ENCODE measurements at places on chromosomes 5 and 9.

DNA sequence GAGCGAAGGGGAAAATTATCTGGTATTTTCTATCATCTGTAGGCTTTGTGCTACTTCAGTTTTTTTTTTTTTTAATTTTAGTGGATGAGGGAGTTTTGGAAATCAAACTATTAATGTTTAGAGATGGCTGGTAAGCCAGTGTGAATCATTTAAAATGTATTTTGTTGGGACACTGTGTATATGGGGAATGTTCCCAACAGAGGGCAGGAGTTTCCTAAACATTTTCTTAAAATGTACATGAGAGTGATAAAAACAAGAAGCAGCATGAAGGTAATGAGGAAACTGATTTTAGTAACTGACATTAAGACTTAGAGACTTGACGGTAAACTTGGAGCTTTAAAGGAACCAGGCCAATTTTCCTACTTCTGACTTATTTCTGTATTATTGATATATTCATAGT is 68.2 kb upstream of the ITGA2 start:
- no peak for DNase-seq

DNA sequence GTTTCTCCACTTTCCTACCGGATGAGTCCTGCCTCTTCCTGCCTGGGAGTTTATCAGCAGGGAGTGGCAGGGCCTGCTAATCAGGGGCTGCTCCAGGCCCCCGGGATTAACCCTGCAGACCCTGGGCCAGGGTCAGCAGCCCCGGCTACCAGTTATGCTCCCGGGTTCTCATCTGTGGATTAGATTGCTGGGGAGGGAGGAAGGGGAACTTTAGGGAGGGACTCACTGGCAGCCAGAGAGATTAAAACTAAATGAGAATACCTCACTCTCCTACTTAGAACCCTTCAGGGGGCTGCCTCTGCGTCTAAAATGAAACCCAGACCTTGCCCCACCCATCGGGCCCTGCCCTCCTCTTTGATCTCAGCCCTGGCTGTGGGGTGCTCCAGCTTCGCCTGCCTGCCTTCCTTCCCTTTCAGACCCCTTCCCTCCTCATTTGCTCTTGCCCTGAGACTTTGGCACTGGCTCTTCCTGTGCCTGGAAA is 130.5 kb upstream of the HAND1 start:
- DNase-seq: no peak

- no peak for DNase-seq
These were observed 93.8 kb downstream of the ZNF354C start for GRCh38 chr5:179153921-179154345.

DNA sequence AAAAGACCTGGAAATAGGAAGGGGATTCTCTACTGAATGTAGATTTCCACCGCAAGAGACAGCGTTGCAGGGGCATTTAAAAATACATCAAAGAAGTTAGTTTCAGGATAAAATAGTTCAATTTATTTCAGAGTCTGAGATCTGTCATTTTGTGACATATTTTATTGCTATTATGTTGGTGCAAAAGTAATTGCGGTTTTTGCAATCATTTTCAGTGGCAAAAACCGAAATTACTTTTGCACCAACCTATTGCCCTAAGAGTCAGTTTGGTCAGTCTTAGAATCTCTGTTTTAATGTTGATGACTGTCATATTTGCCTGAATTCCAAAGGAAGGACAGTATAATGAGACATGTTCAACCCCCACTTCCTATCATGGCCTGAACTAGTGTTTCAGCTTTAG is 219.5 kb upstream of the CDH10 start:
- no peak for DNase-seq

GRCh38 chr5:27475063-27475462 is 436.7 kb upstream of the CDH9 start:
- no peak for DNase-seq

DNA sequence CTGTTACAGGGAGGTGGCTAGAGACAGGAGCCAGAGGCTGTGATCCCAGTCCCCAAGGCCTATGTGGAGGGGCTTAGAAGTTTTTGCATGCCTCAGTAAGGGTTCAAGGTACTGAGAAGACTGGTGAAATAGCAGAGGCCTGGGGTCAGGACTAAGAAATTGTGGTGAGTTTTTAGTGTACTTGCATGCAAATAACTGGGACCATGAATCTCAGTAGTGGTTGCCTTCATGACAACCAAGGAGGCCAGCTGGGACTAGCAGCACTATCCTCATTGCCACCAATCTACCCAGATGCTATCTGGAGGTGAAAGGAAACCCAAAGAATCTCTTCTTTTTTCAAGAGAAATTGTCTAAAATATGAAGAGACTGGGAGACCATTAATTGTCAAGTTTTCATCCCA is 395.1 kb downstream of the CETN3 start:
- no peak for DNase-seq

GRCh38 chr5:56154732-56155484 is 78.2 kb downstream of the ANKRD55 start:
- peak; percentile 6 for DNase-seq

Data from midbrain (tissue), 1 donor.